Chondrocyte (in vitro differentiated cells): ENCODE measurements at places on chromosomes 4 and X. TPM values are rescaled to one million over a fixed set of nuclear protein-coding genes. Genes with fewer than 3 reads are reported as not detected.

FDCSP gene
- total RNA-seq = not detected in 3 replicates

- no peak for DNase-seq
Measured at GRCh38 chr4:76991161-76991660, 41.7 kb downstream of the SEPTIN11 start.

- DNase-seq = no peak
Measured at GRCh38 chr4:94076498-94076897, 131.2 kb upstream of the SMARCAD1 start.

GRCh38 chr4:146029147-146029546 lies 90.5 kb upstream of the ZNF827 start:
- DNase-seq = no peak

DNA sequence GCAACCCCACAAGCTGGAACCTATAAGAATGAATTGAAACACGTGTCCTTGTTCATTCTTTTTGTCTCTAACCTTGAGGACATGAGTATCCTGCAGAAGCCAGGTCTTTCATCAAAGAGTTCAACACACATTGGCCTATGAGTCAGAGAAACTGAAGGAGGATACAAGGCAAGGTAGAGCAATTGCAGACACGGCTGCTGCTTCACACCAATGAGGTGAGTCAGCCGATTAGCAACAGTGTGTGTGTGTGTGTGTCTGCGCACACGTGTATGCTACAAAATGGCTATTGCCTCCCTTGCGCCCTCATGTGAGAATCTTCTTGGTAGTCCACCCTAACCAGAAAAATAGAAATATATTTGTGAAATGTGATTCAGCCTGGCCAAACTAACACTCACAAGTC lies 1477.7 kb upstream of the IGFBP7 start:
- no peak for DNase-seq
